NCI-H2081 treated with DMSO at 0.1 percent for 48 hours (cell line): ENCODE measurements at places on chromosomes 11 and 22.

DNA sequence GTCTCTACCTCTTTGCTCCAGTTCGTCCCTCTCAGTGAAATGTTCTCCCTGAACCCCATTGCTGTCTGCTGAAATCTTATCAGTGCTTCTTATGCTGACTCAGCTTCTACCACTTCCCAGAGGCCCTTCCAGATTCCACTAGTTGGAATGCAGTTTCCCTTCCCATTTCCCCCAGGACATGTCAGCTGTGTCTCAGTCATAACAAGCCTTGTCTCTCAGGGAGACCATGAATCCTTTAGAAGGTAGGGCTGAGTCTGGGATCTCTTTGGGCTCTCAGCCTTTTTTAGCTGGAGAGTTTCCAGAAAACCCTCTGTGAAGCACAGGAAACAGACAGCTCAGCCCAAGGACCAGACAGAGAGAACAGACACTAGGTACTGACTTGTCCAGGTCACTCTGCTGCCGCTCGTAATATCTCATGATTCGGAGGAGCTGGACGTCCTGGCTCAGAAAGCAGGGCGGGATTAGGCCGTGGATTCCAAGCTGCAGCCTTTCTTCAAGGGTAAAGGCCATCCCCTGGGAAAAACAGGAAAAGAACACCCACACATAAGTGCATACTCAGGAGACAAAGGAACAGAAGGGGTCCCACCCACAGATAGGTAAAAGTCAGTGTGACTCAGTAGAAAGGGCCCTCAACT, 113.0 kb downstream of the ME3 start:
- no peak for DNase-seq

GRCh38 chr11:26063915-26064314, 268.0 kb upstream of the ANO3 start:
- DNase-seq = no peak

DNA sequence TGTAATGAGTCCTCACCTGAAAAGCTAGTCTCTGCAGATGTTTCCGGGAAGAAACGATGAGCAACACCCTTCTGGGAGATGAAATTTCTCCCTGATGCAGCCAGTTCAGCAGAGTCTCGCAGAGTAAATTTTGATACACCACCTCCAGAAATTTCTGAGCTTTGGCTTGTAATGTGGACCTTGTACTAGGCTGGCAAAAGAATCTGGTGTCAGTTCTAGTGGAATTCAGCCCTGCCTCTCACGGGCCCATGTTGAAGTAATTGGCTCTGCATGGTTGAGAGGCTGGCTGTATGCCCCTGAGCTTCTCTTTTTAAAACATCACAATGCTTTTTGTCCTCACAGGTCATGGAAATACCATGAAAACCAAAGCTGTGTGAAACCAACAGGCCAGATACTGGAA, at the start of gene GLYAT:
Gene GLYAT (minus strand): TSS at position 125 of the 400 bp plus-strand sequence. CDS start 7,447 bp downstream, outside the sequence.
- no peak for DNase-seq

- no peak for DNase-seq
Measured at GRCh38 chr11:45737056-45737455, 67.9 kb upstream of the SLC35C1 start.

GRCh38 chr11:104465321-104465720, 301.4 kb upstream of the PDGFD start:
- no peak for DNase-seq

GRCh38 chr22:49330421-49331222, 497.1 kb downstream of the BRD1 start:
- no peak for DNase-seq

DNA sequence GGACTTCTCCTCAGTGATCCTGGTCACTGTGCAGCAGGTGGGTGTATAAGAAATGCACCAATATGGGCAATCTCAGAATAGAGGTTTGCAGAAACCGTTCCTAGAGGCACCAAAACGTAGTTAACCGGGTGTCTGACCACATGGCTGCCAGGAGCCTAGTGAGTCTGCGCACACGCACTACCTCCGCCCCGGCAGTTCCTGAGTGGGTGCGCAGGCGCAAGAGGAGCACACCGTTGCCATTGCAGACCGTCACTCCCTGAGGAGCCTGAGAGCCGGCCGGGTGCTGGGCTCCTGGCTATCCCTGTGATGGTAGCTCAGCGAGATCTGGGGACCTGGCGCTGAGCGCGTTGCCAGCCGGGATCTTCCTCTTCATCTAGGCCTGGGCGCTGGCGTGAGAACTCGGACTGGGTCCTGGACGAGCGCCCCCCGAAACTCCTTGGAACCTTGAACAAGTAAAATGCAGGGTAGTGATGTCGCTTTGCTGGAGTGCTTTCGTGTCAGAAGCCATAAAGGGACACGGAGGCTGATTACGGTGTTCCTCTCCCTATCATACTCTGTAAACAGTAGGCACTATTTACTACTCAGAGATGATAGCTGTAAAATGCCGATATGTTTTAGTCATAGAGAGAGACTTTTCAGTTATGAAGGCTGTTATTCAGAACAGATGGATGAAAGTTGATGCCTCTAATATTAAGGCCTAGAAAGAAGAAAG, at the start of gene MS4A13:
Gene MS4A13 (plus strand): TSS at position 249 of the 712 bp plus-strand sequence. CDS start 2,692 bp downstream, outside the sequence.
- no peak for DNase-seq

GRCh38 chr11:23556163-23556750, 696.0 kb upstream of the CCDC179 start:
- DNase-seq = no peak

GRCh38 chr11:67633758-67634365, 4.1 kb upstream of the NUDT8 start:
- DNase-seq = no peak
